NCI-H1930 (cell line): ENCODE measurements at places on chromosomes 1 and 21.

- no peak for DNase-seq
Measured at GRCh38 chr1:94729267-94729666, 90.9 kb upstream of the SLC44A3 start.

DNA sequence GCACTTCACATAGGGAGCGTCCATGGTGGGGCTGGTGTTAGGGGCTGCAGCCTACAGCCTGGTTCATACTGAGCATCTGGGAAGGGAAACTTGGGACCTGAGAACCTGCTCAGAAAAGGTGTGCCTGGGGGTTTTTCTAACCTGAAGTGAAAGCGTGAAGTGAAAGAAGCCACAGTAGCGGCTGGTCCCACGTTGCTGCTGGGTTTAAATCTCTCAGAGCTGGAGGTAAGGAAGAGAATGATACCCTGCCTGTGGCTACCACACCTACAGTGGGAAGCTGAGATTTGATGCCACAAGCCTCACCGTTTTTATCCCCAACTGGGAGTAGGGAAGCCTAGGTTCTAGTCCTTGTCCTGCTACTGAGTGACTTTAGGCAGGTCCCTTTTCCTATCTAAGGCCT lies 21.0 kb upstream of the FUCA1 start:
- no peak for DNase-seq

- DNase-seq: no peak
Measured at GRCh38 chr1:15881961-15882360, 34.5 kb downstream of the SPEN start.

GRCh38 chr1:64516803-64517568 lies 47.1 kb downstream of the CACHD1 start:
- DNase-seq: no peak
